HuH-7.5 (cell line): ENCODE measurements at places on chromosomes 6 and 20.

- no peak for DNase-seq
These were observed 120.7 kb downstream of the DHX35 start for GRCh38 chr20:39082622-39083398.

GRCh38 chr6:5054245-5054873, 30.8 kb upstream of the PPP1R3G start:
- DNase-seq: no peak

DNA sequence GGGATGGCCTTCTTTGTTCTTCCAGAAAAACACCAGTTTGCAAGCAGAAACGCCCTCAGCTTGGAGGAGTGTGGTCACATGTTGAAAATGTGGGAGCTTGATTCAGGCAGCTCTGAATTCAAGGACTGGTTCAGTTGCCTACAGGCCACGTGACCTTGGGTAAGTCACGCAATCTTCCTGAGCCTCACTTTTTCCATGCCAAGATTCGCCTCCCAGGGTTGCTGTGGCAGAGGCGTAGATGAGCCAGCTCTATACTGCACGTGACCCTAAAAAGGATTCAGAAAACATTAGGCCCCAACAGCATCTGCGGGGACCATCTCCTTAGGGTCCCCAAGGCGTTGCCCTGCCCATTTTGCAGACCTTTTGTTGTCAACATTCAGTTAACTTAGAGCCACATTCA, 112.0 kb upstream of the SNX9 start:
- no peak for DNase-seq

- no peak for DNase-seq
These were observed 11.0 kb upstream of the KHDC1L start for GRCh38 chr6:73236144-73236750.

DNA sequence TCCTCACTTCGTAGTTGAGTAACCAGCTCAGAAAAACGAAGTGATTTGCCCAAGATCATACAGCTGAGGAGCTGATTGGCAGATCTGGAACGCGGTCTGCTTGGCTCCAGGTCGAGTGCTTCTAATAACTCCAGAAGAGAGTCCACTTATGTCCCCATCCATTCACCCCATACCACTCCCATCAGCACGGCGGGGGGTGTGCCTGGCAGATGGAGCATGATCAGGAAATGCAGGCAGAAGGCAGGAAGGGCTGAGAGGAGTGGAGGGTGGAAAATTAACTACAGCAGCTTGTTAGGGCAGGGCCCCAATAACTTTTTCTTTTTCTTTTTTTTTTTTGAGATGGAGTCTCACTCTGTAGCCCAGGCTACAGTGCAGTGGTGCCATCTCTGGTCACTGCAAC, 15.0 kb downstream of the FITM2 start:
- DNase-seq: no peak

GRCh38 chr6:34374508-34374907, 18.0 kb downstream of the NUDT3 start:
- DNase-seq: no peak

DNA sequence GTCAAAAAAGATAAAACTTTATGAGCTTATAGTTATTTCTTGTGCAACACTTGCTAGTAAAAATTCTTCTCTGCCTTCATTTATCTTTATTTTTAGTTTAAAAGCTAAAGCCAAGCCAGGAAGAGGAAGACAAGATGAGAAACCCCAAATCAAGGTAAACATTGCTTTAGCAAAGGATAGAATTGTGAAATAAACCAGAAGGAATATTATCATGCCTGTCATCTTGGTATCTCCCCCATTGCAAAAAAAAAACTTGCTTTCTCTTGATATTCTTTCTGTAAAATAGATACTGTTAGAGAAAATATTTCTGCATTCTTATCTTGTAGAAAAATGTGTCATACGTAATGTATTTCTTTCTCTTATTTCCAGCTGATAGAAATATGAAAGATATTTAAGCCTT, 432.8 kb downstream of the GJA1 start:
- no peak for DNase-seq

DNA sequence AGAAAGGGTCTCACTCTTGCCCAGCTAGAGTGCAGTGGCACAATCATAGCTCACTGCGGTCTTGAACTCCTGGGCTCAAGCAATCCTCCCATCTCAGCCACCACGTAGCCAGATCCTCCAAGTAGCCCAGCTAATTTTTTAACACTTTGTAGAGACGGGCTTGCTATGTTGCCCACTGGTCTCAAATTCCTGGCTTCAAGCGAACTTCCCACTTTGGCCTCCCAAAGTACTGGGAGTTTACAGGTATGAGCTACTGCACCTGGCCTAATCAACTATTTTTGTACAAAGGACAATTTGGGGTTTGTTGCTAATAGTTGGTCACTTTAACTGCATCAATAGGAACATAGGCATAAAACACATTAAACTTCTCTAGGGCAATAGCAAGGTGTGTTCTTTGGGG, 29.9 kb upstream of the SYNCRIP start:
- DNase-seq: no peak

- DNase-seq: no peak
These were observed 23.6 kb upstream of the EDN1 start for GRCh38 chr6:12266571-12266970.

DNA sequence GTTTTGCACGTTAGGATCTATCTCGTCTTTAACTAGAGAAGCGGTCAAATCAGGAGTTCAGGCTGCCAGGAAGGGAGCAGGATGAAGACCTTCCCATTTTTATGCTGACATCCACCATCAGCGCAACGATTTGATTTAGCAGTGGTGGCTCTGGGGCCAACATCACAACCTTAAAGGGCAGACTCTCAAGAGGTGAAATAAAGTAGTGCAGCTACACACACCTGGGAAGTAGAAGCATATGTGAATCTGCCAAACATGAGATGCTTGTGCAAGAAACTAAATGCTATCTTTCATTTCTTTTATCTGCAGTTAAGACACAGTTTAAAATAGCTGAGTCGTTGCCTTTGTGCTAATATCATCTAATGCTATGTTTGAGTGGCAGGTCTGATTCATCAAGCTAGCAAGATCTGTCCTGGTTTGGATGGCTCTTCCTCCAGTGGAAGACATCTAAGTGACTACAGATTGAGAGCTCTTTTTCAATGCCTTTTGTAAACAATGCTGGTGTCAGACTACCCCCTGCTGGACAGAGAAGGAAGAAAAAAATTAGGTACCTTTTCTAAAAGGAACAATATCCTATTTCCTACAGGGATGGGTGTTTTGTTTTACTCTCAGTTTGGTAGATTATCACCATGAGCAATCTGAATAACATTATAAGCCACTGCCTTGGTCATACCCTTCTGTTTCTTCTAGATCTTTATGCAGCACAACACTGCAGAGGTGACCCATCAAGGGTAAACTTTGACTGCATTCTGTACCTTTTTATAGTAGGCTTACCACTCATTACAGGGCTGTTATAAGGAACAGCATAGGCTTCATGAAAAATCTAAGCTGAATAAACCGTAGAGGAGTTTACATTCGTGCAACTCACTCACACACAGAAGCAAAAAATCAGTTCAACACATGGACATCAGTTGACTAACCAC, 171.6 kb upstream of the FBXL4 start:
- peak; percentile 25 for DNase-seq

DNA sequence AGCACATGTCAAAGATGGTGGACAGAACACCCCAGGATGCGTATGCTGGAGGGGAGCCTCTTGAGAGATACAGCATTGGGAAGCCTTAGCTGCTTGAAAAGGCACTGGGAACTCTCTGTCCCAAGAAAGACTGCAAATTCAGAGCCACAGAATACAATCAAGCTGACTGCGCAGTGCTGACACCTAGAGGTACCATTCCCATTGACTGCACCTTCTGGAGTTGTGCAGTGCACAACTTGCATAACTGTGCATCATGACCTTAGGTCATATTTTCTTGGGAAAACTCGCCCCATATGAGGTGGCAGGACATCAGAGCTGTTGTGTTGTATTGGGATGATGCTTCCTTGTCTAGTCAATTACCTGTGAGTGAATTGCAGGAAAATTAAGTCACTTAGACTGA, 646.5 kb upstream of the NOX3 start:
- DNase-seq: no peak

GRCh38 chr6:167779993-167780655, 46.6 kb upstream of the AFDN start:
- DNase-seq: no peak

- no peak for DNase-seq
These were observed 89.8 kb upstream of the DST start for GRCh38 chr6:56732517-56732916.

GRCh38 chr20:47311967-47312681, 44.4 kb downstream of the ZMYND8 start:
- DNase-seq: no peak

DNA sequence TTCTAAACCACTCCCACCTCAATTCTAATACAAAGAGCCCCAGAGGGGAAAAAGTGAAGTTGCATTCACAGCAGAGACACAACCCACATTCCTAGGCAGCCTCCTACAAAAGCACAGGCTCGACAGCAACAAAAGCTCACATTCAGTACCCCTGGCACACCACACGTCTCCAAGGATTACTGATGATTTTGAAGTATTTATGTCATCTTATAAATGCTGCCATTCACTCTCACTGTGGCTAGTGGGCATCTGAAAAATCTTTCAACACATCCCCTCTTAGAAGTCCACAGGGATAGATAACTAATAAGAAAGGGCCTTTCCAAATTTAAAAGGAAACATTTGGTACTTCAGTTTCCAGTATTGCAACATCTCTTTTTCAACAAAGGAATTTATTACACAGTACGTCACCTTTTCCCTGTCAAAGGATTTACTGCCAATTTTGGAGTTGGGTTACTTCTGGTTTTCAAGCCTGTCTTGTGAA, 146.7 kb downstream of the TASP1 start:
- no peak for DNase-seq

DNA sequence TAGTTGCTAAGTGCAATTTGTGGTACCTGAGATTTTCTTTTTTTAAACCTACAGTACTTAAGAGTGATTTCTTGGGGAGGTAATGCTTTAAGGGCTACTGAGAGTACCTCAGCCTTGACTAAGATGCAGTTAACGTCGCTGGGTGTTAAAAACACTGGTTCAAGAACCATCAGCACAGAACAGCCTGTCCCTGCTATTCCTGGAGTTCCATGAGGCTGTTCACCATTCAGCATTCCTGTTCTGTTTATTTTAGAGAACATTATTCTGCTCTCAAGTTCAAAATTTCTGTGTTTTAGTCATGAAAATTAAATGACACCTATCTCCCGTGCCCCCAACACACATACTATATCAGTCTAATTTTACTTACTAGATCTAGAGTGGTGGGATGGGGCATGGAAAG, 1.7 kb upstream of the PRELID3B start:
- no peak for DNase-seq

DNA sequence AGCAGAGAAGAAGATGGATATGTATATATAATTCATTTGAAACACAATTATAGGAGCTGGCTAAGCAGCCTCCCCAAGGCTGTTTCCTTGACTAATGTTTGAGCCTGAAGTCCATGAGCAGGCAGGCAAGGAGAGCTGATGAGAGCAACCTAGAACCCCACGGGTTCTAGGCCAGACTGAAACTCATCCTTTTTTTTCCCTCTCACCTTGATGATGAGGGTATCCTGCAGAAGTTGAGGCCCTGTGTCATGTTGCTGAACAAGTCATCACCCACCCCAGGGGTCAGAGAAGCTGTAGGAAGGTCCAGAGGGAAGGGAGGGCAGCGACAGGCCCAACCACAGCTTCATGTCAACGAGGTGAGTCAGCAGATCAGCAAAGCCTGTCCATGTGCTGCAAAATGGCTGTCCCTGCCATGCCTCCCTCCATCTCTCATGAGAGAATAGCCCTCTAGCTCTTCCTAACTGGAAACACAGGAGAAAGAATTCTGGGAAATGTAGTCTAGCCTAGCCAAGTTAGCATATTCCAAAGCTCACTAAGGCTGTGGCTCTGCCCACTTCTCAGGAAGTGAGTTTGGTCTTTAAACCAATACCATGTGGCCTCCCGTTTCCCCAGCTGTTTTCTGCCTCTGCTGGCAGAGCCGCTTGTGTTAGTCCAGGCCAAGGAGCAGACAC, 91.3 kb upstream of the DTNBP1 start:
- DNase-seq: no peak

- DNase-seq: no peak
These were observed 35.2 kb downstream of the KIAA1755 start for GRCh38 chr20:38225240-38225899.

DNA sequence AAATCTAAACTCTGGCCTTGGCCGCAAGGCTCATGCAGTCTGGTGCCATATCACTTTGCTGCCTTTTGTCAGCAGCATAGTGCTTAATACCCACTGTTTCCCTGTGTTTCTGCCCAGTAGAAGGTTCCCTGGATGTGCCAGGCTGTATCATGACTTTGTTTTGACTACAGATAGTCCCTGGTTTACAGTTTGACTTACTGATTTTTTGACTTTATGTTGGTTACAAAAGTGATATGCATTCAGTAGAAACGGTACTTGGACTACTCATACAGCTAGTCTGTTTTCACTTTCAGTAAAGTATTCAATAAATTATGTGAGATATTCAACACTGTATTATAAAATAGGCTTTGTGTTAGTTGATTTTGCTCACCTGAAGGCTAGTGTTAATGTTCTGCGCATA, 19.0 kb downstream of the RALY start:
- DNase-seq: no peak

DNA sequence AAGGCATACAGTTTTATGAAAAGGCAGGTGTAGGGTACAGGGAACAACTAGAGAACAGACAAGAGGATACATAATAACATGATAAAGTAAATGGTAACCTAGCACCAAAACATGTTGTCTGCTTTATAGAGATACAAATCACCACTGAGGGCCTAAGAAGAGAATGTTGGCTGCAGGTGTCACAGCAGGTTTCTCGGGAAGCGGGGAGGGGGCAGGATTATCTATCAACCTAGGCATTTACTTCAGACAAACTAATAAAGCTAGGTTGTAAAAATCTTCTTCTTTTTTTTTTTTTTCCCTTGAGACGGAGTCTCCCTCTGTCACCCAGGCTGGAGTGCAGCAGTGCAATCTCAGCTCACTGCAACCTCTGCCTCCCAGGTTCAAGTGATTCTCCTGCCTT, 22.7 kb downstream of the PIM1 start:
- DNase-seq: no peak

GRCh38 chr6:37106051-37106363, 63.9 kb upstream of the PIM1 start:
- no peak for DNase-seq

DNA sequence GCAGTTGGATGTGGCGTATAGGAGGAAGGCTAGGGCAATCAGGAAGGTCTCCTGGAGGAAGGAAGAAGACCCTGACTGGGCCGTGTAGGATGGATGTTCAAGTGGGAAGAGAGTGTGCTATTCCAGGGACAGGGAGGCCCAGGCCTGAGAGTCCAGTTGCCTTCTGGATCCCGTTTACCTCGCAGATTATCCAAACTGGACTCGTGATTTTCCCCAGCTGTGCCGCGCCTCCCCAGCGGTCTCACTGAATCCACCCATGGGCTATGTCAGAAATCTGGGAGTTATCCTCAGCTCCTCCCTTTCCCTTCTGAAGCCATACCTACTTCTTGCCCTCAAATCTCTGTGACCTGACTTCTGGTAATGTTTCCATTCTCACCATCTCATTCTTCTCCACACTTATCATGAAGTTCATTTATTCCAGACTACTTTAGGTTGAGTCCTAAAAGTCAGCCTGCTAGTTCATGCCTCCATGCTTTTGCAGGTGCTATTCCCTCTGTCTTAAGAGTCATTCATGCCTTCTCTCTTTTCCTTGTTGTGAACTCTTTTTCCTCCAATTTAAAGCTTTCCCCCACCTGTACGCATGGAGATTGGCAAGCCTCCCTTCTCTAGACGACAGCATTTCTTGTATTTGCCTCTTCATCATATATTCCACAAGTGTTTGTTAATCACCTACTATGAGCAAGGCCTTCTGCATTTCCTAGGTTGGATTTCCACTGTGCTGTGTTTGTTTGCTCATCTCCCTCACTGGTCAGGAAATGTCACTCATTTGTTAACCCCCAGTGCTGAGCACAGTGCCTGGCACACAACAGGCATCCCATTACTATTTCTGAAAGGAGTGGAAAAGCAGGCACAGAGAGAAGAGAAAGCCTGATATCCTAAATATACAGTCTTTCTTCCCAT, 2.7 kb downstream of the SDCBP2 start:
- no peak for DNase-seq
